ENCODE measurements at places on chromosomes 12 and 14.

DNA sequence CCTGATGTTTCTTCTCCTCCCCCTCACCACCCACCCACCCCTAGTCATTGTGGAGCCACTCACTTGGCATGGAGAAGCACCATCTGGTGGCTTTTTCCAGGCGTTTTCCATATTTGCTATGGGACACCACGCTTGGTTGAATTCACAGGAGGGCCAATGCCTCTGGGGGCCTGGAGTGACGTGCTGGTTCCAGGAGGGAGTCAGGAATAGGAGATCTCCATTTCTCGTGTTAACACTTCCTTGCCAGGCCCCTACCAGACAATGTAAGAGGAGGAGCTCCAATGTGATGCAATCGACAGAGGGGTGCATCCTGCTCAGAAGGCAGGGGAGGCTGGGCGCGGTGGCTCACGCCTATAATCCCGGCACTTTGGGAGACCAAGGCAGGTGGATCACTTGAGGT, 21.6 kb upstream of the TESC start:
- no peak for DNase-seq

- DNase-seq, result no peak
These were observed 999 bp upstream of the DCAF4 start for GRCh38 chr14:72925171-72925759.

DNA sequence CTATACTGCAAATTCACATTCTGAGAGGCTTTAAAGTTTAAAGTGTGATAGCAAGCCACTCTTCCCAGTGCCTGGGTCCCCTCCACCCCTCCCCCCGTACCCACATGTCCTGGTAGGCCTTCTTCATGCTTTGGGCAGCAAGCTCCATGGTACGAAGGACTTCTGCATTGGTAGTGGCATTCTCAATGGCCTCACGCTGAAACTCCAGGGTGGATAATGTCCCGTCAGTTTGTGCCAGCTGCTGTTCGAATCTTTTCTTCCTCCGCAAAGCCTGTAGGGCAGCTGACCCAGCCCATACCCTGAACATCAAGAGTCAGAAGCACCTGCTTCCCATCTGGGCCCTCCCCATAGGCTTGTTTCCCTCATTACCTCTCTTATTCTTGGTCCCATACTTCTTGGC, 2.0 kb downstream of the CHMP4A start:
- no peak for DNase-seq

DNA sequence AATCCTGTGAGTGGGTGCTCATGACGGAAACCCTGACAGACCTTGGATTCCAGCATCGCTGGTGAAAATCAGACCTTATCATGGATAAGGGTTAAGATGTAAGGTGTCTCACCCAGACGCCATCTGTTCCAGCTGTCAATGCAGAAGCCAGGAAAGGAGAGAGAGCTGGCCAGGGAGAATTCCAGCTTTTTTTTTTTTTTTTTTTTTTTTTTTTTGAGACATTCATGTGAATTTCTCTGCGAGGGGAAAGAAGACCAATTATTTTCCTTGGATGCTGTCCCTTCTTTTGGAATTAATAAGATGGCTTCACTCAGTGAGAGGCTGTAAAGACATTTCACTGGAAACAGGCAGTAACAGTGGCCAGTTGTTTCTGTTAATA, 1.8 kb downstream of the TRAF3 start:
- DNase-seq, result no peak

GRCh38 chr12:123532808-123533649, 490 bp downstream of the RILPL1 start:
- DNase-seq, result peak; percentile 19

GRCh38 chr14:69318901-69319475, 59.0 kb downstream of the GALNT16 start:
- no peak for DNase-seq

GRCh38 chr12:69071091-69071370, 138.1 kb upstream of the CPM start:
- no peak for DNase-seq

GRCh38 chr14:69701857-69702256, 65.1 kb upstream of the SRSF5 start:
- no peak for DNase-seq

- DNase-seq, result no peak
These were observed 8.0 kb upstream of the C12orf42 start for GRCh38 chr12:103503546-103504480.

DNA sequence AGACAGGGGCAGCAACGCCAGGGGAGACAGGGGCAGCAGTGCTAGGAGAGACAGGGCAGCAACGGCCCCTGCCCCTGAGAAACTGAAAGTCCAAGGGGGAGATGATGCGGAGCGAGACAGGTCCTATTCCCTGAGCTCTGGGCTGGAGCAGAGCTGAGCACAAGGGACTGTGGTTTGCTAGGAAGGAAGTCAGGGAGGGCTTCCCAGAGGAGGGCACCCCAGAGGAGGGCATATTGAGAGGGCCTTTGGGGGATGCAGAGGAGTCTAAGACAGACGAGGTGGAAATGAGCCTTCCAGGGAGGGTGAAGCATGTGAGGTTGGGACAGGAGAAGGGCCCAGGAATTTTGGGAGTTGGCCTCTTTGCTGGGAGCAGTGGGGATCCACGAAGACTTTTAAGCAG, 52.1 kb upstream of the BEGAIN start:
- DNase-seq, result no peak

DNA sequence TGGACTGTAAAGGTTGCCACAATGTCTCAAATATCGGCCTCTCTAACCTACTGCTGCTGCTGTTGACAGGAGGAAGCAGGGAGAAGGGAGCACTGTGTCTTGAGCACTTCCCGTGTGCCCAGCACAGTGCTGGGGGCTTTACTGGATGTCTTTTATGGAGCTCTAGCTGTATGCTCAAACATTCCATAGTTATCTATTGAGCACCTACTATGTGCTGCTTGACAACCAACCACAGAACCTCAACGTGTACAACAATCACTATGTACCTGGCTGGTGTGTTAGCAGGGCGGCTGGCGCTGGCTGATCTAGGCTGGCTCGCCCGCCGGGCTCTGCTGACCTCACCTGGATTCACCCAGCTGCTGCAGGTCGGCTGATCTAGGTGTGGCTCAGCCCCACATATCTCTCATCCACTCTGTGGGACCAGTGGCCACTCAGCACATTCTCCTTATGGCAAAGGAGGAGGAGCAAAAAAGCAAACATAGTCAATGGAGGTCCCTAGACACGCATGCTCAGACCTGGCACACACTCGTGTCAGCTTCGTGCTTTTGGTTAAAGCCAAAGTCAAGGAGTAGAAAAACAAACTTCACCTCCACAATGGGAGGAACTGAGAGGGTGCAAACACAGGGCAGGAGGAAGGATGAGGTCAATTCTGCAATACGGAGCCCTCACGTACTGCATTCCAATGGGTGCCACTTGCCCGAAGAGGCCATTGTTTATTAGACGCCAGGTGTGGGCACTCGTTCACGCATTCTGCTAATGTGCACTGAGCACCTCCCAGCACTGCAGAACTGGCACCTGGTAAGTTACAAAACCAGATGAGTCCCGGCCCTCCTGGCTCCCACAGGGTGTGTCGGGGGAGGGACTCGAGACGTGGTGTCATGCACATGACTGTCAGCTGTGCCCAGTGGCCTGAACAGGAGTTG, 147.2 kb downstream of the SCARB1 start:
- DNase-seq, result no peak

DNA sequence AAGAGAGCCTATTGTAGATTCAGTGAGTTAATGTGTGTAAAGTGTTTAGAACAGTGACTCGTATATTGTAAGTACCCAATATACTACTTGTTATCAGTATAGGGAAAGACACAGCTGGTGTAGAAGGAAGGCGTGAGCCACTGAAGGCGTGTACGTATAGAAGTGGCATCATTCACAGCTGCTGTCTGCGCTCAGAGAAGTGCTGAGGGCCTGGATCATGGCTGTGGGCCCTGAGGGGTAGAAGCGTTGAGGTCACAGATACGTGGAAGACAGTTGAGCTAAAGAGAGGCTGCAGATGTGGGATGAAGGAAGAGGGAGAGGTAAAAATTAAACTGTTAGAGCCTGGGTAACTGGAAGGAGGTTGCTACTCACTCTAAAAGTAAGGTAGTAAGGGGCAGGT, 5.9 kb downstream of the C12orf75 start:
- no peak for DNase-seq

GRCh38 chr12:12612358-12612757, 682 bp downstream of the CREBL2 start:
- DNase-seq, result no peak
